ENCODE measurements at places on chromosomes 1 and 21.

- no peak for DNase-seq
Measured at GRCh38 chr1:11576109-11576875, 77.9 kb downstream of the FBXO2 start.

- DNase-seq: no peak
Measured at GRCh38 chr1:50980505-50980904, 10.5 kb downstream of the CDKN2C start.

- no peak for DNase-seq
Measured at GRCh38 chr1:51792864-51793263, 85.7 kb downstream of the NRDC start.

DNA sequence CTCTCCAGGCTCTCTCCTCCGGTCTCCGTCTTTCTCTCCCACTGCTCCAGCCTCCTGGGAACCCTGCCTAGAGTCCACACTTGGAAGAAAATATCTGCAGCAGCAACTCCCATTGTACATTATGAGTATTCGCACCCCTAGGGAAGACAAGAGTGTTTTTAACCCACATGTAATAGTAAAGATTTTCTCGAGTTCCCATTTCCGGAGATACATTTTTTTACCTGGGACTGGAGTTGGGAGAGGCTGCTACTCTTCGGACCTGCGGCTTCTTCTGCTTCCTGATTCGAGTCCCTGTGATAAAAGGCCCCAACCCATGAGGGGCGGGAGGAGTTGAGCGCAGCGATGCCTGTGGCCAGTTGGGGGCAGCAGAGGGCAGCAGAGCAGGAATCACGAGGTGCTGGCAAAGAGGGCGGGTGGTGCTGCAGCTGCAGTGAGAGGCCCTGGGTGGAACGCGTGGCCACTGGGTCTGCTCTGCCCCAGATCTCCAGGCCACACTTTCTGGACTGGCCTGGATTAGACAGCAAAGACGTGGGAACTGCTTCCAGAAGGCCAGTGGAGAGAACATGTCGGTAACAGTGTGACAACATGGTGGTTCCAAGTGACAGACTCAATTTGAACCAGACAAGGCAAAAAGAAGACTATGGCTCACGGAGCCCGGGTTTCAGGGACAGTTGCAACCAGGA is 221.0 kb upstream of the CSF3R start:
- peak; percentile 22 for DNase-seq

- DNase-seq: no peak
Measured at GRCh38 chr1:33719771-33720670, 143.9 kb upstream of the HMGB4 start.

- no peak for DNase-seq
Measured at GRCh38 chr1:212179394-212180076, 105.7 kb upstream of the PPP2R5A start.

- DNase-seq: no peak
Measured at GRCh38 chr1:188857526-188858087, 1620.1 kb downstream of the BRINP3 start.

GRCh38 chr1:228650946-228651345 is 84.3 kb upstream of the RHOU start:
- no peak for DNase-seq

DNA sequence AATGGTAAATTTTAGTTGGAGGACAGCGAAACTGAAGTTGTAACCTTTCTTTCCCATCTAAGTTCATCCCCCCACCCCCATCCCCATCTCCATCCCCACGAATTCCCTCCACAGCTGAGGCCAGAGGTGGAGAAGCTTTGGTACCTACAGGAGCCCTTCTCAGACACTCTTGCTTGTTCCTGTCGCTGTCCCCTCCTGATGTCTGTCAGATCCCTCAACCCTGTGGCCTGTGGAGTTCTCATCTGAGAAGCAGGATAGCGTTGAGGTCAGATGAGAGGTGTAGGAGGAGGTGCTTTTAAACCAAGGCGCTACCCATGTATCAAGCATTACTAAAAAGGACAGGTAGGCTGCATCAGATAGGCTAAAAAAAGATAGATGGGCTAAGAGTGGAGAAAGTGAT is 769 bp downstream of the NTPCR start:
- no peak for DNase-seq

GRCh38 chr1:99305626-99306025 is 41.3 kb downstream of the PLPPR4 start:
- DNase-seq: no peak

GRCh38 chr1:193030280-193030679 is 28.9 kb downstream of the UCHL5 start:
- DNase-seq: no peak

DNA sequence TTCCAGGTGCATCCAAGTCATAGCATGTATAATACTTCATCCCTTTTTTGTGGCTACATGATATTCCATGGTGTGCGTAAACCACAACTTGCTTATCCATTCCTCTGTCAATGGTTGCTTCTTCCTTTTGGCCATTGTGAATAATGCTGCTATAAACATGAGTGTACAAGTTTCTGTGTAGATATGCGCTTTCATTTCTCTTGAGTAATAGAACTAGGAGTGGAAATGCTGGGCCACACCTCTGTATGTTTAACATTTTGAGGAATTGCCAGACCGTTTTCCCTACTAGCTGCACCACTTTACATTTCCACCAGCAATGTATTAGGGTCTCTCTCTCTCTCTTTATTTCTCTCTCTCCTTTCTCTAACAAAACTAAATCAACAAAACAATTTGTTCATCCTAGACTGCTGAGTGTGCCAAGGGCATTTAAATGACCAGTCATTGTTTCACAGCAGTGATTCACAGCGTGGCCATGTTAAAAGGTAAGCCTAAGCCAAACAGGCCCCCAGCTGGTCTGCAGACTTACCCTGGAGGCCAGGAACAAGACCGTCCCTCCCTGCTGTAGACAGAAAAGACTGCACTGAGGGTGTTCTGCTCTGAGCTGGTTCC is 53.2 kb upstream of the LYST start:
- DNase-seq: no peak

GRCh38 chr1:99122039-99122438 is 117.4 kb upstream of the PLPPR5 start:
- DNase-seq: no peak

GRCh38 chr1:59976194-59977074 is 49.9 kb upstream of the CYP2J2 start:
- peak; percentile 52 for DNase-seq

DNA sequence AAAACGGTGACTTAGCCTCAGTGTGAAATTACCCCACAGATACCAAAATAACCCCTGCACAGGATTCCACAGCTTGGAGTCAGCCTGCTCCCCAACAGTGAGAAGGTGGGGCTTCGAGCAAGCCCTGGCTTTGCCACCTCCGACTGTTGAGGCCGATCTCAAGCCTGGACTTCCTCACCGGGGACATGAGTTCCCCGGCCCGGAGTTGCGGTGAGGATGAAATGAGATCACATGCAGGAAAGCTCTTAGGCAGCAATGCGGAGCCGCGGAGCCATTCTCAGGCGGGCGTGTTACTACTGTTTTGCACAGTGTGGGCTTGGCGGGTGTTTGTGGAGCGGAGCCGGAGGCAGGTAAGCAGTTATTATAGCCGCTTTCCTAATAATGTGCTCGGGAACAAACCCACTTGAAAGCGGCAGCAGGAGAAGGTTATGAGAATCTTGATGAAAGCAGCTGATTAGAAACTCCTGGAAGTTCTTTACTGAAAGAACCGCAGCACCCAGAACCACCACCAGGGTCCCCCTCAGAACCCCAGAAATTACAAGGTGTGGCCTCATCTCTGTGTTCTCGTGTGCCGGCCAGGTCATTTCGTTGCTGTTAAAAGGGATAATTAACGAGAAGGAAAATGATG is 3.9 kb upstream of the CLSTN1 start:
- no peak for DNase-seq

GRCh38 chr21:34845521-34846451 is 177.0 kb downstream of the CLIC6 start:
- no peak for DNase-seq

DNA sequence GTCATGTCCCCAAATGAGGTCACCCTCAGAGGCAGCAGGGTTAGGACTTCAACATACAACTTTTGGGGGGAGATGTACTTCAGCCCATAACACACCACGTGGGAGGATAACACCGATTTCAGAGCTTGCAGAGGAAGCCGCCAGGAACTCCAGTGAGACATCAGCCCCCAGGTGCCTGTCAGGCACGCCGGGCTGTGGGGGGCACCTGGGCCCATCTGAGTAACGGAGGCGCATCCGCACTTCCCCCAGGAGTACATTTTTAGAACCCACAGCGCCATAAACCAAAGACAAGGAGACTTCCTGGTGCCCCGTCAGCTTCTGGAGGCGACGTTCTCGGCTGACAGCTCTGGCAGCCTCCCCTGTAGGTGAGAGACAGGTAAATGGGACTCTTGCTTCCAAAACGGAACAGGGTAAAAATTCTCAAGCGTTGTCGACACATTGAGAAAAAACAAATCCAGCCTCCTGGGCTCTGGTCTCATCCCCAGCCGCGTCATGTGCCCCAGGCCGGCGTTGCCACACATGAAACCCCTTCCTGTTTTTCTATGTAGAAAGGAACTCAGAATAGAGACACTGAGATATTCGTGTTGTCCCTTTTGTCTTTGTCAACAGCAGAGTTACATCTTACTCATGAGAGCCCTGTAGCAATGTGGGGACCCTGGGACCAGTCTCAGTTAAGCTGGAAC is 93.3 kb downstream of the PDE9A start:
- DNase-seq: peak; percentile 6

- no peak for DNase-seq
Measured at GRCh38 chr1:180234369-180235076, 4.5 kb downstream of the LHX4 start.

DNA sequence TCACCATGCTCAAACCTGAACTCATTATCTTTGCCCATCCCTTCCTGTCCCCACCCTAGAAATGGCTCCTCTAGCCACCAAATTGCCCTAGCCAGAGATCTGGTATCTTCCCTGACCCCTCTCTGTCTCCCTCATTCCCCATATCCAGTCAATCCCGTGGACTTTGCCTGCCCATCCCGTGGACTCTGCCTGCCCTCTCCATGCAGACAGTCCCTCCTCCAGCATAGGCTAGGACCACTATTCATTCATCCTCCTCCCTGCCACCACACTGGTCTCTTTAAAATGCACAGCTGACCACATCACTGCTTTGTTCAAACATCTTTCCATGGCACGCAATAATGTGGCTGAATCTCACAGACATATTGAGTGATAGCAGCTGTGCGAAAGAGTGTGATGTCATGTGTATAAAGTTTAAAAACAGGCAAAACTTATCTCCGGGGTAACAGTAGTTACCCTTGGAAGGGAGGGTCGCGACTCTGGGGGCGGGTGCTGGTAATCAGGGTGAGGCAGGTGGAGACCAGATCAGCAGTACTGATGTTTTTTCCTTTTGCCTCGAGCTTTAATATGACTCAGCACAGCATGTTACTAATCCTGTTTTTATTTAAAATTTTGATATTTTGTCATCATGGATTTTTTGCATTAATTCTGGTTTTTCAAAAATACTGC is 4.8 kb upstream of the SLC2A1 start:
- DNase-seq: no peak

DNA sequence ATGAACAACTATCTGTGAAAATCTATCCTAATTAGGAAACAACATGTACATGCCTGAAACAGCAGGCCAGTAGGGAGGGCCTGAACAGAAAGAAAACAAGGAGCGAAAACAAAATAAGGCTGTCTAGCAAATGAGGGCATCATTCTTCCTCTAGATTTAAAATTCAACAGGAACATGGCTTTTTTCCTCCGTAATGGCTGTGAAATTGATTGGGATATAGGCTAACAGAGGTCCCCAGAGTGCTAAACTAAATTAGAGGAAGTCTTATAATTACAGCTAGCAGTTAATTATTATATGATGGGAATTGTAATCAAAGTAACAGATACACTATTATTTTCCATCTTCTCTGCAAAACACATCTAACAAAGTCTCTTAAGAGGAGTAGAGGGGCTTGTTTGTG is 51.7 kb upstream of the TIAM1 start:
- no peak for DNase-seq

DNA sequence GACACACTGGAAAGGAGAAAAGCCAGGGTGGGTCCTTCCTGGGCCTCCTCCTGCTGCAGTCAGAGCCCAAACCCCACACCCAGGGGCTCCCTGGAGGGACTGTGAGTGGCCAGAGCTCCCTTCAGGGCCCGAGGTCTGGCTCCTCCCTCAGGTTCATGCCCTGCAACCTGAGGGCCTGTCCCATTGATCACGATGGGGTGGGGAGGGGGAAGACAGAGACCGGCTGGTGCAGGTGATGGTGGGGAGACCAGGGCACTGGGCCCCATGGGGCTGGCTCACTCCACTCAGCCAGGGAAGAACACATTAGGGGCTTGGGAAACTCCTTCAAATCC is 30.1 kb upstream of the NPPB start:
- DNase-seq: no peak

- DNase-seq: no peak
Measured at GRCh38 chr1:177256153-177257075, 85.7 kb downstream of the BRINP2 start.

GRCh38 chr1:9293533-9294404 is 1.1 kb downstream of the SPSB1 start:
- no peak for DNase-seq

- no peak for DNase-seq
Measured at GRCh38 chr1:42211224-42211623, 46.7 kb upstream of the GUCA2A start.

DNA sequence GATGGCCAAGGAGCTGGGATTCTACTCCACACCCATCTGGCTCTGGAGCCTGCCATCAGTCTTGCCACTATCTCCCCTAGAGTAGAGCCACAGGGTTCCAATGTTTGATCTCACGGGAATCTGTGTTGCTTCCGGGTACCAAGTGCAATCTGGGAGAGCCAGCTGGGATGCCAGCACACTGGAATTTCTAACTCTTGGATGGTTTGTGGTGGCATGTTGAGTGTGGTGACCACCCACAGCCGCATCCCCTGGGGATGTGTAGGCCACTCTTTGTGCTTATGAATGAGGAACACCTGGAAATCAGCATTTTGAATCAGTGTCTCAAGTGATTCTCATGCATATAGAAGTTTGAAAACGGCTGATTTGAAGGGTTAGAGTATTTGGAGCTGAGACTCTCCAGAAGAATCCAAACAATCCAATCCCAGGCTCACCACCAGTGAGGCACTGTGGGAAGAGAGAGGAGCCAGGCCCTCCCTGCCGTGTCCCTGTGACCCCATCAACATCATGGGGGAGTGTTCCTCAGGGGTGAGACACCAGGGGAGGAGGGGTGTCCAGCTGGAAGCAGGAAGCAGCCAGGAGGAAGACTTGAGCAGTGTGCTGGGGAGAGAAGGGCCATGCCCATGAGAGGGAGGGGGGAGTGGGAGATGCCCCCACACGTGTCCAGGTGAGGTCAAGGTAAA is 13.4 kb downstream of the FBLIM1 start:
- DNase-seq: no peak

GRCh38 chr1:240602189-240602588 is 9.8 kb downstream of the GREM2 start:
- DNase-seq: no peak

- no peak for DNase-seq
Measured at GRCh38 chr1:11673089-11673769, 7.7 kb downstream of the MAD2L2 start.

- DNase-seq: no peak
Measured at GRCh38 chr1:201507360-201507675, 395 bp upstream of the CSRP1 start.

GRCh38 chr1:208462761-208463160 is 218.6 kb upstream of the PLXNA2 start:
- DNase-seq: no peak

Data from stimulated activated CD4-positive, alpha-beta T cell treated with anti-CD3 and anti-CD28 coated beads, Interleukin-12 subunit alpha, Interleukin-12 subunit beta, amount 100 ng/mL, for 24 hours (primary cell).